Brain pericyte (primary cell): ENCODE measurements at places on chromosomes 16 and 17.
A peak's percentile ranks its signal among the peaks of the same experiment; 100 is the strongest.

GRCh38 chr17:63439687-63440086 is 6.4 kb downstream of the CYB561 start:
- DNase-seq, result no peak

- DNase-seq, result no peak
These were observed 8.4 kb upstream of the PPP1R1B start for GRCh38 chr17:39618246-39618913.

DNA sequence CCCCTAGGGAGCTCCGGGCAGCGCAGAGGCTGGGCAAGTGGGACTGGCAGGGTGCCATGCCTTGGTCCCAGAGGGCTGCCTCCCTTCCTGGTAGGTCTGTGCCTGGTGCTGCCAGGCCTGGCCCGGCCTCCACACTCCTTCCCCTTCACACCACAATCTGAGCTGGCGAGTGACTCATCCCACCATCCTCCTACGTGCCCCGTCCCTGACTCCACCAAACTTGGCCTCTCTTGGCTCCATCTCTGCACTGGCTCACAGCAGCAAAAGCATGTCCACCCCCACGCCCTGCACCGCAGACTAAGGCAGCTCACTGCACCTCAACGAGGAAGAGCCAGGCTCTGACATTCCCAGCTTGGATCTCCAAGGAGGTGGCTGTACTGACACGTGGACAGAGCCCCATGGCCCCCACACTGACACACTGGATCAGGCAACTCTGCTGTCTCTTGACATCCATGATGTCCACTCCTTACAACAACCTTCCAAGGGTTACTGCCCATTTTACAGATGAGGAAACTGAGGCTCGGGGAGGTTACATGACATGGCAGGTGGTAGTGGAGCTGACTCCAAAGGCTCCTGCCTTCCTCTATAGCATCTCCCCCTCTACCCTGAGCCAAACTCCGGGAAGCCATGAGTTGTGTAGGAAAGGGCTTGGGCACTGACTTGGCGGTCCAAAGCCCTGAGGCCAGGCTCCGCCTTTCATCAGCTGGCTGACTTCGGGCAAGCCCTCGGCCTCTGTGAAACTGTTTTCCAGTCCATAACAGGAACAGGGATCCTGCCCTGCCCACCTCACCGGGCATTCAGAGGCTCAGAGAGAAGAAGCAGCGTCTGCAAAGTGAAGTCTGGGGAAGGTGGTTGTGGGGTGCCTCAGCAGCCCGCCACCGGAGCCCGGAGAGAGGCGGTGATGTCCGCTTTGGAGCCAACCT is 20.1 kb upstream of the KRT19 start:
- peak; percentile 82 for DNase-seq

GRCh38 chr17:43578699-43579565 is 32.8 kb upstream of the ETV4 start:
- DNase-seq, result no peak

GRCh38 chr16:66948134-66948836 is 12.8 kb upstream of the CES3 start:
- no peak for DNase-seq

DNA sequence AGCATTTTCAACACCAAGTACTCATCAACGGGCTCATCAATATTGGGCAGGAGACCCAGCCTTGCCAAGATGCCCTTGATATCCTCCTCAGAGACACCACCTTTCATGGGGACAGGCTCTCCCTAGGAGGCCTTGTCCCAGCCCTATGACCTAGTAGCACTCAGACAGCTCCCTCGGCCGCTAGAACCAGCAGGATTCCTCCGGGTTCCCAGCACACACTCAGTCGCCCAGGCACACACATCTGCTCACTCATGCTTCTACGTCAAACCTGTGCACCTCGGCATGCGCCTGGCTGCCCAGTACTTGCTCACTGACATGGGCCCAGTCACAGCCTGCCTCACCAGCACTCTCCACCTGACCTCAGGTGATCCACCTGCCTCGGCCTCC is 17.0 kb downstream of the SRCIN1 start:
- DNase-seq, result no peak

DNA sequence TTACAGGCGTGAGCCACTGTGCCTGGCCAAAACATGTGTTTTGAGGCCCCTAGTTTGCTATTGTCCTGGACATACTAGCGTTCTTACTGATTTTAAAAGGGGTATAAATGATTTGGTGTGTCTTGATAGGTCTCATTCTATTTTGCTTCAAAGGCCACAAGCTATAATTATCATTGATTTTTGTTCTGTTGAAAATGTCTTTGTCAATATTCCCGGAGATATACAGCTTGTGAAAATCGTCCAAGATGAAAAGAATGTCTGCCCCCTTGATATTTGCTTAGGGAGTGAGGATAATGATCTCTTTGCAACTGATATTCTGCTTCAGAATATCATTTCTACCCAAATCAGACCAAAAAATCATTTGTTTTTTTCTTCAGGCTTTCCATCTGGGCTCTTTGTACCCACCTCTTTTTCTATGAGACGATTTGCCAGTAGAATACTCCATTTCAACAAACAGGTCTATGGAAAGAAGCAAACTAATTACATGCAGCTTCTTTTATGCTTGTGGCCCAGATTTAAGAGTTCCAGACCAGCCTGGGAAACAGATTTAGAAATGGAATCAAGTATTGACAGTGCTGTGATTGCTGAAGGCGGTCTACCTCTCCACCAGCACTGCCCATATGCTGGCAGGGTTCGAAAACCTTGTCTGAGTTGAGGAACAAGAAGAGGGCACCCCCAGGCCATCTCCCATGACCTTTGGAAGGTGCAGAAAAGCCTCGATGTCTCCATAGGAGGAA is 14.1 kb upstream of the ST6GALNAC1 start:
- DNase-seq, result no peak
